ENCODE measurements at places on chromosomes 1 and 21. TPM values are rescaled to one million over a fixed set of nuclear protein-coding genes. Genes with fewer than 3 reads are reported as not detected.
A peak's percentile ranks its signal among the peaks of the same experiment; 100 is the strongest.

DNA sequence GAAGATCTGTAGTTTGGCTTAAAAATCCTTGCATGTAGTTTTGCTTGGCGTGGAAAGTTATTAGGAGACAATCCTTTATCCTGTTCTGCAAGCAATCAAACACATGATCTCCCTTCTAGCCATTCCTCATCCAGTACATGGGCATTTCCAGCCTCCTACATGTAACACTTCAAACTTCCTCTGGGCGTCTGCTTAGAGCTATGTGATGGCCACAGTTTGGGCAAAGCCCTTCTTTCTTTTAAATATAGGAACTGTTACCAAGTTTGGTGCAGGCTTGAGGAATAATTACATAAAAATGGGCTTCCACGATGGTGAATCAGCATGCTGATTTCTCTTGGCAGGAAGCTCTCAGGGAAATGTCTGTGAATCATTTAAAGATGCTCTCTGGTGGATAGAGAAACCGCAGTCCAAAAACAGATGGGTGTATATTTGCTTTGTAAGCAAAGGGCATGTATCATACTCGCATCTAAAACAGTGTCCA, 176.9 kb upstream of the FMN2 start:
- peak; percentile 50 for DNase-seq
- peaks cover 35% of the 10 kb centered on the region for H3K4me1 ChIP-seq
- no peak overlapping the region for H3K4me3 ChIP-seq
- H3K27ac ChIP-seq = no peak overlapping the region
- no peaks in the 10 kb centered on the region for H3K27me3 ChIP-seq

DNA sequence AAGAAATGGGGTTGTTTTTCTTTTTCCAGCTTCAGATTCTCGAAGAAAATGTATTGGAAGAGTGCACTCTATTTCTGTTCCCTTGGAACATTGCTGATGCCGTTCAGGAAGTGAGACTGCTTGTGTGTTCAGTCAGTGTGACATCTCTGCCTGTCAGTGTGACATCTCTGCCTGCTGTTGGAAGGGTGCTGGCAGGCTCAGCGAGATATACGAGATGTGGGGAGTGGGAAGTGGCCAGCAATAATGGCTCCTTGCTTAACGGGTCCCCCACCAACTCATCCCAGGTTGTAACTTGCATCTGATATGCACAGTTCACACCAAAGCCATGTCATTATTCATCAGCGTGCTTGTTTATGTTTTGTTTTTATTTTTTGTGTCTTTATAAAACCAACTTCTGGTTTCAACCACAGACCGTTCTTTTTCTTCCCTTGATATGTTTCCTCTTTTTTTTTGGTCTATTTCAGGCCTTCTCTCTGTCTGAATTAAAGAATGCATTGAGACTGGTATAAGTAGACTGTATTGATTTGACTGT, 145.4 kb downstream of the GALNT2 start:
- H3K36me3 ChIP-seq = peaks cover 10% of the 10 kb centered on the region
- H3K27ac ChIP-seq = peak overlapping the region; percentile 77
- DNase-seq = peak; percentile 33
- peaks cover 25% of the 10 kb centered on the region for H3K4me1 ChIP-seq
- H3K27me3 ChIP-seq = no peaks in the 10 kb centered on the region

ATP1A4 gene
- polyA plus RNA-seq = not detected

NPHS2 gene
- polyA plus RNA-seq = not detected

- peaks cover 17% of the 10 kb centered on the region for H3K4me1 ChIP-seq
- no peak overlapping the region for H3K4me3 ChIP-seq
- DNase-seq = no peak
Measured at GRCh38 chr1:121444096-121444495, 259.3 kb downstream of the SRGAP2C start.

GRCh38 chr1:204280099-204280961, 66.5 kb upstream of the GOLT1A start:
- H3K27me3 ChIP-seq = no peaks in the 10 kb centered on the region
- no peak overlapping the region for H3K4me3 ChIP-seq
- peaks cover 1% of the 10 kb centered on the region for H3K4me1 ChIP-seq
- no peak for DNase-seq

LORICRIN gene
- not detected for polyA plus RNA-seq
